ENCODE measurements at places on chromosomes 1 and 21.

DNA sequence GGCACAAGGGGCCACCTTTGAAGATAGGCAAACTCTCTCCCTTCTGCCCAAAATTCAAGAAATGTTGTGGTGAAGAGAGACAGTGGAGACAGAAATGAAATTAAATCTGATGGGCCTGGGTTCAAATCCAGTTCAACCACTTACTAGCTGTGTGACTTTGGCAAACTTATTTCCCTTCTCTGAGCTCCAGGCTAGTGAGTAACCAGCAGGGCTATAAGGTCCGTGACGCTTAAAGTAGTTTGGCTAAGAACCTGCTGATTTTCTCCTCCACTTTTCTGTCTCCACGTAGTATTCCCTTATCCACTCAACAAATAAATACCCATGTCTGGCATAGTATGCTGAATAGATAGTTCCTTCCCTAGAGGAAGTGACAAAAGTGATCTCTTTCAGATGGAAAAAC, 1.9 kb downstream of the SLC2A1 start:
- DNase-seq: no peak

DNA sequence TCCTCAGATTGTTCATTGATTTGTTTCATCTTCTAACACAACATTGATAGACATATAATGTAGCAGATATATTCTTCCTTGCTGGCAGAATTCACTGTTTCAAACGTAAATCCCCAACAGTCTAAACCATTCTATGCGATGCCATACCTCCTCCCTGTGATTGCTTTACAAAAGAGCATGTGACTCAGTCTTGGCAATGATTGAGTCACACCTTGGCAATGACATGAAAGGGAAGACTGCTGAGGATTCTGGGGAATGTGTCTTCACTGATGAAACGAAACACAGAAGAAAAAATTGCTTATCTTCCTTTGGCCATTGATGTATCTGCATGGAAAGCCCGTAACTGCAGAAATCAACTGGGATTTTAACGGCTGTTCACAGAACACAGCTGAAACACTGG, 409.6 kb upstream of the ZRANB2 start:
- DNase-seq: peak; percentile 26

GRCh38 chr1:46991083-46991923, 32.2 kb upstream of the CYP4X1 start:
- no peak for DNase-seq

DNA sequence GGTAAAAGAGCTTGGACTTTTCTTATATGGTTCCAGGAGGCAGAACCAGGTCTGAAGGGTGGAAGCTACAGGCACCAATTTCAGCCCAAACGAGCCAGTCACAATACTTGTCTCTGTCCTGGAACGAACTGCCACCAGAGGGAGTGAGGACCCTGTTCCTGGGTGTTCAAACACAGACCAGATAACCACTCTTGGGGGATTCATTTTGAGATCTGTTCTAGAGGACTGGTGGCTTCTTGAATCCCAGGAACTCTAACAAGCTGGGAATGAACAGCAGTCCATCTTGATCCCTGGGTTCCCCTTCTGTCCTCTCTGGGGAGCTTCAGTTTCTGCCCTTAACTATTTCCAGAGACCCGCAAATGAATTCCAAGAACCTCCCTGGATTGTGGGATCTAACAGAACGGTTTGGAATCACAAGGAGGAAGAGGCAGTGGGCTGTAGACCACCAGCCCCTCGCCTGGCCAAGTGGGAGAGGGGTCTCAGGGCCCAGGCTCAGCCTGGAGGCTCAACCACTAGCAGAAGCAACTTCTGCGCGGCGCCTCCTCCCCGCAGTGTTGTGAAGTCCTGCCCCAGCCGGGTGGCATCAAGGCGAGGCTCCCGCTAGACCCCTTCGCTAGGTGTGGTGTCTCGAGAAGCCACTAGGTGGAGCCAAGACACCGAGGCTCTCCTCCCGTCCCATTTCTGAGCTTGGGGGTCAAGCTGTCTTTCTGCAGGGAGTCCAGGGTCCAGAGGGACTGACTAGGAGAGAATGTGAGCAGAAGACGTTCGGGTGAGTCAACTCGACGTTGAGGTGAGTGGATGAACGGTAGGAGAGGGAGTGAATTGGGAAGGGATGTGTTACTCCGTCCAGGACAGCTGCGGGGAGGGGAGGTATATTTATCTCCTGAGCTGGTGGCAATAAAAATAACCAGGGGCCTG, 12.1 kb upstream of the NES start:
- DNase-seq: peak; percentile 68

DNA sequence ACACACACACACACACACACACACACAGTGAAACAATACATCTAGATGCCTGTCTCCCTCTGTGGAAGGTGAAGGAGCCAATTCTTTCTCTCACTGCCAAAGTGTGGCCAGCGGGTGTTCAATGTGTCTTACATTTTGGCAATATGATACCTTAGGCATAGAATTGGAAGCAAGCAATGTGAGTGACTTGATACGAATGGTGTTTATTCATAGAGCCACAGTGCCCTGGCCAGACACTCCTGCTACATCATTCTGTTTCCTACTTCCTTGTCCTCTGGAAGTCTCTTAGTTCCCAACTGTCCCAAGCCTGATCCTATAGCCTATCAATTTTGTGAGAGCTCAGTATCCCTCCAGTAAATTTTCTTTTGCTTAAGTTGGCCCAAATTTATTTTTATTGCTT, 170.0 kb upstream of the L1TD1 start:
- no peak for DNase-seq

DNA sequence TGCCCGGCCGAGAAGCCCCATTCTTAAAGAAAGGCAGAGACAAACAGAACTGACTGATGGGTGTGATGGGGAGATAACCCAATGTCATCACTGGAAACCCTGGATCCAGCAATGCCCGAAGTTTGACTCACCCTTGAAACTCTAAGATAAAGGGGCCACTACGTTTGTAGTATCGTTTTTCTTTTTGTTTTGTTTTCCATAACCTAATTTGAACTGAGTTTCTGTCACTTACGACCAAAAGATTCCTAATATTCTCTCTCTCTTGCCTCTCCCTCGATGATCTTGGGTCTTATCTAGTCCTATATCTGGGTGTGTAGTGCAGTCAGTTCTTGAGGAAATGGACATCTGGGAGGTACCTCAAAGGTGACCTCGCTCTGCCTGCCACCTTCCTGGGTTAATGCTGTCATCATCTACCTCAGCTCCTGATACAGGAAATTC, 57.8 kb upstream of the ID3 start:
- DNase-seq: no peak

DNA sequence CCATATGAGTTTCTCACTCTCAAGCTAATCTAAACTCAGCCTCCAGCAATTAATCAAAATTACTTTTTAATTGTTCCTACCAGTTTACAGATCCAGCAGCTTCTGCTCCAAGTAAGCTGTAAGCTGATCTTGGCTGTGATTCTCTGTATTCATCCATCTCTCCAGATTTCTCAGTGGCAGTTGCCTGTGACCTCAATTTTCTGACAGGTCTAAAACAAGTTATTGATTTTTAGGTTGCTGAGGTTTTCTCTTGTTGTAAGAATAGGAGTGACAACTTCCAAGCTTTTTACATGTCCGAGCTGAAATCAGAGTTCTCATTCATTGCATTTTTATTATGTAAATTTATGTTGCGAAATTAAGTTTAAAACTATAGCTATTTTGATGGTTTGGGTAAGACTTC, 1044.4 kb downstream of the PLA2G4A start:
- no peak for DNase-seq

GRCh38 chr1:192053531-192053971, 104.7 kb upstream of the RGS18 start:
- DNase-seq: no peak

- no peak for DNase-seq
Observed at GRCh38 chr1:210456731-210457255, 128.1 kb downstream of the HHAT start.

DNA sequence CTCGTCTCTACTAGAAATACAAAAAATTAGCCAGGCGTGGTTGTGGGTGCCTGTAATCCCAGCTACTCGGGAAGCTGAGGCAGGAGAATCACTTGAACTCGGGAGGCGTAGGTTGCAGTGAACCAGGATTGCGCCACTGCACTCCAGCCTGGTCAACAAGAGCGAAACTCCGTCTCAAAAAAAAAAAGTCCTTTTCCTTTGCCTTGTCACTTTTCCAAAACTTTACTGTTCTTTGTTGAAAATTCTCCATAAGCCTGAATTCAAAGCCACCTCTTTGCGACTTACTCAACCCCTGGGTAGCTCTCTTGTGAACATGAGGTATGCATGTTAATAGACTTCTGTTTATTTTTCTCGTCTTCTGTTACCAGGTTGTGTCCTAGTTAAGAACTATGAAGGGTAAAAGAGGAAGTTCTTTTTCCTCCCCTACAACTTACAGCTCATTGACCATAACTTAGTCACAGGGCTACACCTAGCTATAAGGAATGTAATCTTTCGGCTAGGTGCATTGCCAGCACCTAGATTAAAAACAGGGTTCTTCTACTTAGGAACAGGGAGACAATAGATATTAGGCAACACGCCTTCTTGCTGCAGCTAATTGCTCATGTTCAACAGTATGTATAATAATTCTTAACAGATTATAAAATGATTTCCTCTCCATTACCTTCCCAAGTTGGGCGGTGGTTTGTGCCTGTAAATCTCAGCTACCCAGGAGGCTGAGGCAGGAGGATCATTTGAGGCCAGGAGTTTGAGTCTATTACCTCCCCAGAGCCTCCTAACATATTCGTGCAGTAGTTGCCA, 40.9 kb downstream of the PTAFR start:
- DNase-seq: no peak

- DNase-seq: no peak
Observed at GRCh38 chr1:246978785-246979184, 29.1 kb downstream of the ZNF695 start.

GRCh38 chr1:223508796-223509195, 115.6 kb downstream of the CCDC185 start:
- DNase-seq: no peak

DNA sequence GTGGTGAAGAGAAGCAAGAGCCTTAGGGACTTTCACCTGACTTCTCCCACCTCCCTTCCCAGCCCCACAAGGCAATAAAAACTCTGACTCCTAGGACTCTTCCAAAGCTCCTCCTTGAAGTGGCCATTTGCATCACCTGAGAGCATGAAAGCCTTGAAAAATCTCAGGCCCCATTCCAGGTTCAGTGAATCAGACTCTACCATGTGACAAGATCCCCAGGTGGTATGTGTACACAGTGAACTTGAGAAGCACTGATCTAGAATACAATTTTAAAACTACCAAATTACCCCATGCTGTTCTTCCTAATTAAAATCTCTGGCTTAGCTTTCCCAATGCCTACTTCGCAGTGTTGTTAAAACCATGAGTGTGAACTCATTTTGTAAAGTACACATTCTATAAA, 195.1 kb upstream of the SAMSN1 start:
- no peak for DNase-seq

- DNase-seq: no peak
Observed at GRCh38 chr1:22520871-22521270, 42.4 kb upstream of the EPHA8 start.

DNA sequence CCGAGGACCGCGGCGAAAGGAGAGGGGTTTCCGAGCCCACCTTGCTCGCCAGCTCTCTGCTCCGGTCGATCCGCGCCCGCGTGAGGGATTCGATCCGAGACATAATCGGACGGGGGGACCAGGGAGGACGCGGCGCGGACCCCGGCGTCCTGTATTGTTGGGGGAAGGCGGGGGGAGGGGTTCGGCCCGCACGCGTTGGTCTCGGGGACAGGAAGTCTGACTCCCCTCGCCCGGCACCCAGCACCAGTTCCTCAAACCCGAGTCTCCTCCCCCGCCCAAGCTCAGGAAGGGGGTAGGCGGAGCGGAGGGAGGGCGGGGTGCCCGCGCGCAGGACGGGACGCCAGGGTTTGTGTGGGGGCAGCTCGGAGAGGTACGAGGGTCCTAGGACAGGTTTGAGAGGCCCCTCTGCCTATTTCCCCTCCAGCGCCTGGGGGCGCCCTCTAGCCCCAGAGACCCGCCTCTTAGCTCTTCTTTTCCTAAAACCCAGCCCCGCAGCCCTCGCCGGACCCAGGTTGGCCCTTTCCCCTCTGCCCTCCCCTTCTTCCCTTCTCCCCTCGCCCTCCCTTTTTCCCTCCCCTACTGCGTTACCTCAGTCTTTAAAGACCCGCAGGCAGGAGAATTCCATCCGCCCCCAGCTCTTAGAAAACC, at the start of gene ARHGEF2:
ARHGEF2 (minus strand) TSS at position 223 of the 648 bp plus-strand sequence; CDS start at position 103, 120 bp downstream.
- peak; percentile 33 for DNase-seq

GRCh38 chr1:207397525-207397926, 56.6 kb upstream of the CR2 start:
- no peak for DNase-seq

- no peak for DNase-seq
Observed at GRCh38 chr1:241714321-241715218, 62.5 kb downstream of the WDR64 start.
